DMS53 (cell line): ENCODE measurements at places on chromosomes 16 and 17.

GRCh38 chr17:79930062-79930876, 91.0 kb upstream of the CBX4 start:
- peak; percentile 46 for DNase-seq

DNA sequence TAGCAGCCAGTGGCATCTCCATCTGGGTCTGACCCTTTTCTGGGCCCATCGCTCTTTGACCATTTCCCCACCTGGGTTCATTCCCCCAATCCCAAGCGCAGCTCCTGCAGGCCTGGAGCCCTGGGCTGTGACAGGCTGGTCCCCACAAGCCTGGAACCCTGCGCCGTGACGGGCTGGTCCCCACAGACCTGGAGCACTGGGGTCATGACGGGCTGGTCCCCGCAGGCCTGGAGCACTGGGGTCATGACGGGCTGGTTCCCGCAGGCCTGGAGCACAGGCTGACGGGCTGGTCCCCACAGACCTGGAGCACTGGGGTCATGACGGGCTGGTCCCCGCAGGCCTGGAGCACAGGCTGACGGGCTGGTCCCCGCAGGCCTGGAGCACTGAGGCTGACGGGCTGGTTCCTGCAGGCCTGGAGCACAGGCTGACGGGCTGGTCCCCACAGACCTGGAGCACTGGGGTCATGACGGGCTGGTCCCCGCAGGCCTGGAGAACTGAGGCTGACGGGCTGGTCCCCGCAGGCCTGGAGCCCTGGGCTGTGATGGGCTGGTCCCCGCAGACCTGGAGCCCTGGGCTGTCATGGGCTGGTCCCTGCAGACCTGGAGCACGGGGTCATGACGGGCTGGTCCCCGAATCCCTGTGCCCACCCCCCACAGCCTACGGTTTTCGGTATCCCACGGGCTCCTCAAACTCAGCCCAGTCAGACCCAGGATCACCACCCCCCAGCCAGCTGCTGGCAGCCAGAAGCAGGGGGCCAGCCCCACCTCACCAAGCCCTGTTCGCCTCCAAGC, 16.6 kb downstream of the TMC6 start:
- DNase-seq, result no peak

DNA sequence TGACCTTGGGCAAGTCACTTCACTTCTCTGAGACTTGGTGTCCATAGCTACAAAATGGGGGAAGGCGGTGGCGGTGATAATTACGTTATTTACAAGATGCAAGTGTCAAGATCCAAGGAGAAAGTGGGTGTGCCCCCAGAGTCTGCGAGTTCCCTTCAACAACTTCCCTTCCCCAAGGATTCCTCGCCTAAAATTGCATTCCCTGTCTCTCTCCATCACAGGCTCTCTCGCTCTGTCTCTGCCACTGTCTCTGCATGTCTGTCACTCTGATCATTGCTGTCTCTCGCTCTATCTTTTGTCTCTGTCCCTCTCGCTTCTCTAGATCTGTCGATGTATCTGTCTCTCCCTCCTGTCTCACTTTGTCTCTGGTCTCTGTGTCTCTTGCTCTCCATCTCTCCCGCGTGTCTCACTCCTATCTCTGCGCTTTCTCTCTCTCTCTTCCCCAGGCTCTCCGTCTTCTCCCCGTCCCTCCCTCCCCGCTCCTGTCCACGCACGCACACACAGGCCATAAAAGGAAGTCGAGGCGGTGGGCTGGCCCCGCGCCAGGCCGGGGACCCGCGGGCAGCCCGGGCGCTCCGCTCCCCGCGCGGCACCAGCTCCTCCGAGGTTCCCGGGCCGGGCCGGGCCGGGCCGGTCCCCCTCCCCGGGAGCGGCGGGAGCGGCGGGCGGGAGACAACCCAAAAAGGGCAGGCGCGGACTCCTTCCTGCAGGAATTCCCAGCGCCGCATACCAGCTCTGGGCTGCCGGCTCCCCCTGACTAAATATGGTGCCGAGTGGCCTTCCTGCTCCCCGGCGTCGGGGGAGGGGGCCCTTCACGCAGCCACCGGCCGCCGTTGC, 1.1 kb upstream of the MYH11 start:
- no peak for DNase-seq

DNA sequence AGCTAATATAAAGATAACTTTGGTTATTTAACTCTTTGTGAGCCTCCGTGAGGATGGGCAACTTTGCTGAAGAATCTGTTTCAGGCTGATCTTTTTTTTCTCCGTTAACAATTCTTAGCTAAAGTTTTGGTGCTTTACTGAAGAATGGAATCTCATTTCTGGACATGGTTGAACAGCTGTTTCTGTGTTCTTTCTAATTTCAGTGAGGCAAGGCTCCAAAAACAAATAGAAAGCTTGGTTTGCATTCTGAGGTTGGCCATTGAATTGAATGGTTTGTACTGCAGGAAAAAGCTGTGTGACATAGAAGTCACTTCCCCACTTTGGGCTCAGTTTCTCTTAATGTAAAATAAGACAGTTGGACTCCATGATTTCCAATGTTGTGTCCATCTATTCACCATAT, 22.3 kb upstream of the HLF start:
- no peak for DNase-seq

- DNase-seq, result no peak
These were observed 7.1 kb upstream of the SPPL2C start for GRCh38 chr17:45837603-45838002.

DNA sequence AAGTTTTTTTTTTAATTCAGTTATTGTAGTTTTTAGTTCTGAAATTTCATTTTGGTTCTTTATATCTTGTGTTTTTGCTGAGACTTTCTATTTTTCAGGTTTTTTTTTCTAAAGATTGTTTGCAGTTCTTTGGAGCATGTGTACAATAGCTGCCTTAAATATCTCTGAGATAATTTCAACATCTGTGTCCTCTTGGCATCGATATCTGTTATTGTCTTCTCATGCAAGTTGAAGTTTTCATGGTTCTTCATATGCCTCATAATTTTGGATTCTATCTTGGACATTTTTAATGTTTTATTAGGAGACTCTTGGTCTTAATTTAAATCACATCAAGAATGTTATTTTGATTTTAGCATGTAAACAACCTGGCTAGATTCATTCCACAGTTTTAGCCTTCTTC, 22.8 kb downstream of the COX11 start:
- DNase-seq, result no peak

GRCh38 chr16:85436636-85437165, 176.4 kb upstream of the GSE1 start:
- peak; percentile 63 for DNase-seq

- DNase-seq, result peak; percentile 43
These were observed 183.5 kb upstream of the MAF start for GRCh38 chr16:79784007-79784406.

DNA sequence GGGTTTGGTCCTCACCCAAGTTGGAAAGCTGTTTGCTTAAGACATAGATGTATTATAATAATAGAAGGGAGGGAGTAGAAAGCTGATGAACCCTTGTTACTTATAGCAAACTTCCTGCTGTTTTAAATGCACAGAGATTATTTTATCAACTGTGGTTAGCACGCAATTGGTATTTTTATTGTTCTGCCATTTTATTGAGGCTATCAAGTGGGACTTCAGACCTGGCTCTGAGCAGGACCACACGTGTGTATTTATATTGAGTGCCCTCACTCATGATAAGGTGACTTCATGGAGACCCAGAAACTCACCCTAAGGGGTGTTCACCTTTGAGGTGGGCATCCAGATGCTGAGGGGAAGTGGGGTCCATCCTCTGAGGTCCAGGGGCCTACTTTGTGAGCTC, 17.0 kb downstream of the KLHL36 start:
- no peak for DNase-seq

GRCh38 chr16:30491744-30492308, 19.3 kb downstream of the ITGAL start:
- peak; percentile 60 for DNase-seq

- no peak for DNase-seq
These were observed 166.3 kb downstream of the MSI2 start for GRCh38 chr17:57422574-57423164.

DNA sequence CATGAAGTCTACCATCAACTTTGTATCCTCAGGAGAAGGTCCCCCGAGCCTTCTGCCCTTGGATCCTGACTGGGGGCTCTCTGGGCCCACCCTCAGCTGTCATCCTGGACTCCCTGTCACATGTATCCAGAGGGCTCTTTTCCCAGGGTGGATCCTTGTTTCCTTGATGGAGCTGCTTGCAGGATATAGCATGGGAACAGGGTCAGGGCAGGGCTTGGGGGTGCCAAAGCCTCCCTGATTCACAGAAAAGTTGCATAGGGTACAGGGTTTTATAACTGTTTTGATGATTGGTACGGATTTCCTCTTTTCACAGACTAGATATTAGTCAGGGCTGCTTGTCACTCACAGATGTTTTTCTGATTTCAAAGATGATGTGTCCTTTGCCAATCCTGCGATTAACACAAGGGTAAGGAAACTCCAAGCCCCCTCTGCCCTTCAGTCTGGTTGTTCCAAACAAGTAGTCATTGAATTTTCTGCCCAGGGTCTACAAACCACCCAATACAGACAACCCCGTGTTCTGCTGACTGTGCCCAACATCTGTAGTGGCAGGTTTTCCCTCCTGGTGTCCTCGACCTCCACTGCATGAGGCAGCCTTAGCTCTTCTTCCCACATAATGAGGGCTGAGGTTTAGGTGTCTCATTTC, 20.6 kb upstream of the SLC35G3 start:
- DNase-seq, result no peak

- DNase-seq, result no peak
These were observed 116.1 kb downstream of the METRNL start for GRCh38 chr17:83195330-83196023.

GRCh38 chr17:61149862-61150362, 249.7 kb upstream of the TBX2 start:
- DNase-seq, result no peak

- DNase-seq, result no peak
These were observed 64.2 kb downstream of the SLC39A11 start for GRCh38 chr17:73028299-73028755.

GRCh38 chr16:58556678-58557077, 41.4 kb downstream of the SETD6 start:
- DNase-seq, result no peak

- peak; percentile 14 for DNase-seq
These were observed 791 bp upstream of the C17orf75 start for GRCh38 chr17:32342603-32343325.

DNA sequence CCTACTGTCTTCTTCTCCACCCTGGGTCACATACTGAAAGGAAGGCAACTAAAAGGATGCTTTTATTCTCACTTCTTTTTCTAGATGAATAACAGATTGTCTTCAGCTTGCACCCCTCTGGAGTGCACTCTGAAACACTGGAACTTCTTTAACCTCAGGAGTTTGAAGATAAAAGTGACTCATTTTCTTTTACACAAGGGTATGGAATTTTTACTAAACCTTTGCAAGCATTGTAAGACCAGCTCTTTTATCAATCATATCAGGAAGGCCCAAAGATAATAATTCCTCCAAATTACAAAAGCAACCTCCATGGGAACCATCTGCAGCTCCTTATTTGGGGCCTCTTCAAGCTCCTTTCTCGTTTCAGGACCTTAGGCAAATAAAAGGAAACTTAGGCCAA, 193.5 kb upstream of the KIF2B start:
- DNase-seq, result no peak

GRCh38 chr17:47822785-47823184, 1.2 kb upstream of the OSBPL7 start:
- no peak for DNase-seq

GRCh38 chr16:89141884-89142267, 29.7 kb upstream of the CDH15 start:
- DNase-seq, result no peak

GRCh38 chr17:2263183-2264066, 40.2 kb downstream of the SMG6 start:
- no peak for DNase-seq

GRCh38 chr17:33199571-33200510, 93.3 kb downstream of the ASIC2 start:
- DNase-seq, result no peak

DNA sequence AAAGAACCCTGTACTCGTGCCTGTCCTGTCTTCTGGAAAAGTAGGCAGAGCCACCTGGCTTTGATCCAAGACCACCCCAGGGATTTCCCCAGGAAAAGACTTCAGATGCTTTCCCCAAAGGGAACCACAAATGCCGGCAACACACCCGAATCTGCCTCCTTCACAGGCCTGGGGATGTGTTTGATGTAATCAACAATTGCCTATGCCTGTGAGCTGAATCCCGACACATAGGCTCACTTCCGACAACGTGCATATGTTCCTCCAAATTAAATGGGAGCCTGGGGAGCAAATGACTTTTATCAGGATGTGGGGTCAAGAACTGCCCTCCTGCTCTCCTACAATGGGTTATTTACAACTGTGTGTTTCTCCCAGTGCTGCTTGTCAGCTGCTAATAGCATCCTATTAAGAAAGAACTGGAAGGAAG, 535.2 kb upstream of the CDH11 start:
- DNase-seq, result no peak

DNA sequence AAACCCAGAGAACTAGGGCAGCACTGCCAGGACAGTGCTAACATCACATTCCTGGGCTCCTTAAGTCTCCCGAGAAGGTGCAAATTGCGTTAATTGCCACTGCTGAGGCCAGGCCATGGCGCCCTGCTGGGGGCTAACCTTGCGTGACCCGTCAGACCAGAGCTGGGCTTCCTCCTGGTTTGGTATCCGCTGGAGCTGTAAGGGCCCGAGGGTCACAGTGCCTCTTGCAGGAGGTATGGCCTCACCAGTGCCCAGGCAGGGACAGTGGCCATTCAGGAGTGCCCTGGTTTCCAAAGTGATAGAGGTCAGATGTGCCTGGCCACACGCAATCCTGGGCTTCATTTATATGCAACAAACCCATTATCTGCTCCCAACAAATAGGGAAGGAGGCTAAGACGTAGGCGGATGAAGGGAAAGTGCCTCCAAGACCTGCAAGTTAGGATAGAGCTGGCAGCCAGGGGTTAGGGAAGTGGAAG, 17.7 kb upstream of the ADCY9 start:
- no peak for DNase-seq
